Aorta (tissue), 5 donors: ENCODE measurements at places on chromosomes 4 and X. TPM values are rescaled to one million over a fixed set of nuclear protein-coding genes. Genes with fewer than 3 reads are reported as not detected.

Gene BRS3
- polyA plus RNA-seq = not detected

Gene SLC9B1
- not detected for polyA plus RNA-seq

GRCh38 chr4:181538431-181538830 lies 704.8 kb upstream of the TENM3 start:
- no peaks in the 10 kb centered on the region for H3K27me3 ChIP-seq
- H3K27ac ChIP-seq = no peak overlapping the region
- H3K4me3 ChIP-seq = no peak overlapping the region
- no peaks in the 10 kb centered on the region for H3K36me3 ChIP-seq
- no peaks in the 10 kb centered on the region for H3K4me1 ChIP-seq

Gene SERTM2
- not detected for polyA plus RNA-seq

DNA sequence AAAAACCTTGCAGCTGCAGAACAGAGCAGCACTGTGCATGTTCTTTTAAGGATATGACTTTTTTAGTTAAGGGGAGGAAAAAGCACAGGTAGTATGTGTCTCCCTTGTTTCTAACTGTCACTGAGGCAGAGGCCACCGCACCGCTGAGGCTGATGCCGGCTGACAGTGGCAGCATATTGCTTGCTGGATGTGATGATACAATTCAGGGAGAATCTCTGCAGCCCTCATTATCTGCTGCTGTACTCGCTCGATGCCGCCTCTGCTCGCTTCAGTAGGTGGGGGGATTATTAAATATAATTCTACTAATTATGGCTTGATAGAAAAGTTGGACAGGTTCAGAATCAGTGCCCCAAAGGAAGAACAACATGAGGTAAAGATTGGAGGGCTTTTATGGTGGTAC lies 378.8 kb upstream of the NOCT start:
- H3K36me3 ChIP-seq = no peaks in the 10 kb centered on the region
- H3K4me1 ChIP-seq = no peaks in the 10 kb centered on the region
- no peak for DNase-seq
- no peak overlapping the region for H3K27ac ChIP-seq

- H3K36me3 ChIP-seq = no peaks in the 10 kb centered on the region
- no peaks in the 10 kb centered on the region for H3K27me3 ChIP-seq
- peak overlapping the region; percentile 83 for H3K27ac ChIP-seq
- no peak for DNase-seq
- peak overlapping the region; percentile 28 for H3K4me3 ChIP-seq
- H3K4me1 ChIP-seq = no peaks in the 10 kb centered on the region
Measured at GRCh38 chrX:74536832-74537371, 77.5 kb downstream of the RLIM start.

GRCh38 chr4:47669946-47670345 lies 167.9 kb downstream of the CORIN start:
- no peak for DNase-seq
- H3K27me3 ChIP-seq = no peaks in the 10 kb centered on the region
- H3K36me3 ChIP-seq = no peaks in the 10 kb centered on the region
- no peak overlapping the region for H3K27ac ChIP-seq
- H3K4me1 ChIP-seq = no peaks in the 10 kb centered on the region

DNA sequence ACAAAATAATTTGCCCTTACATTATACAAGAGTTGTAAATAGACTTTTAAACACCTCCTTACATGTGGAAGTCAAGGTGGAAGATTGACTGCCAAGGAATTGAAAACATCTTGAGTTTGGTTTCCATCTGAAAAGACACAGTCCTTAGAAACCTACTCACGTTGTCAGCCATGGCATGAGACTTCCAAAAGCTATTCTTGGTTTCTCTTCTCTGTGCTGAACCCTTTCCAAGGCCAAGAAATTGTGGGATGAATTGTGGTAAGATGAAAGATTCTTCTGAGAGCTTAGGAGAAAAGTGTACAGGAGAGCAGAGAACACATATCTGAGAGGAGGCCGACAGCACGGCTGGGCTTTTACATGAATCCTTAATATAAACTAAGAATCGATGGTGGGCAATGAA lies 370.0 kb downstream of the FBXW7 start:
- DNase-seq = no peak
- no peak overlapping the region for H3K4me3 ChIP-seq
- H3K36me3 ChIP-seq = no peaks in the 10 kb centered on the region
- H3K4me1 ChIP-seq = no peaks in the 10 kb centered on the region
- H3K27ac ChIP-seq = no peak overlapping the region

GRCh38 chr4:15438939-15439524 lies 11.2 kb downstream of the C1QTNF7 start:
- no peak for DNase-seq
- H3K4me3 ChIP-seq = no peak overlapping the region
- no peaks in the 10 kb centered on the region for H3K27me3 ChIP-seq
- peaks cover 10% of the 10 kb centered on the region for H3K4me1 ChIP-seq

GRCh38 chrX:1485033-1485432 lies 32.3 kb upstream of the ASMTL start:
- no peaks in the 10 kb centered on the region for H3K4me1 ChIP-seq
- no peak overlapping the region for H3K27ac ChIP-seq
- H3K4me3 ChIP-seq = no peak overlapping the region
- no peaks in the 10 kb centered on the region for H3K36me3 ChIP-seq
- DNase-seq = peak; percentile 24
- H3K27me3 ChIP-seq = no peaks in the 10 kb centered on the region

Gene NPFFR2
- not detected for polyA plus RNA-seq

Gene ZFP42
- not detected for polyA plus RNA-seq

- no peak overlapping the region for H3K27ac ChIP-seq
- no peak for DNase-seq
- H3K27me3 ChIP-seq = no peaks in the 10 kb centered on the region
- H3K4me1 ChIP-seq = no peaks in the 10 kb centered on the region
- H3K4me3 ChIP-seq = no peak overlapping the region
Measured at GRCh38 chrX:96771486-96771885, 86.8 kb downstream of the DIAPH2 start.

Gene ETDA
- not detected for polyA plus RNA-seq

Gene TEC
- polyA plus RNA-seq = 2.2 TPM

DNA sequence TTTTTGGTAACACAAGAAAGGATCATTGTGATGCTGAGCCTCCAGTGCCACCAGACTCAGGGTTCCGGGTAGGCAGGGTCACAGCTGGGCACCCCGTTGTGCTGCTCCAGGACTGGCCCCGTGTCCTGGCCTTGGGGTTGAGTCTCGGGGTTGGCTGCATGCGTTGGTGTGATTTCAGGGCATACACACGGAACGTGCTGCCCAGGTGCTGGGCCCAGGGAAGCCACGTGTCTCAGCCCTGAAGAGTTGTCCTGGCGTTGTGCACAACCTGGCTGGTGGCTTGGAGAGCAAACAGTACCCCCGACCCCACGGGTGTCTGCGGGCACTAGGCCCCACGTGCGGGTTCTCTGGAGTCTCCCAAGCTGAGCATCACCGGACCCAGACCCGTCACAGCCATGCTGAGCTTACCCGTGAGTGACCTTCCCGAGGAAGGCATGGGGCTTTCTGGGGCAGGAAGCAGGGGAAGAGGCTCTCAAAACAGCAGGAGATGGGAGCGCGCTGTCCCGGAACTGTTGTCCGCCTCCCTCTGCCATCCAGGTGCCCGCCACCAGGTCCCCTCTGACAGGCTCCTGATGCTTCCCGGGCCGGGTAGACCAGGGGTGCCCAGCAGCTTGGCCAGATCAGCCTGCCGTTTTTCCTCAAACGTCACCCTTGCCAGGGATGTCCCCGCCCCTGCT lies 66.1 kb upstream of the ENPP6 start:
- H3K27ac ChIP-seq = no peak overlapping the region
- DNase-seq = no peak
- H3K27me3 ChIP-seq = no peaks in the 10 kb centered on the region
- H3K36me3 ChIP-seq = no peaks in the 10 kb centered on the region
- H3K4me3 ChIP-seq = no peak overlapping the region

Gene TRPC3
- polyA plus RNA-seq = not detected

- H3K27me3 ChIP-seq = no peaks in the 10 kb centered on the region
- no peak for DNase-seq
- no peaks in the 10 kb centered on the region for H3K4me1 ChIP-seq
- H3K27ac ChIP-seq = no peak overlapping the region
- no peaks in the 10 kb centered on the region for H3K36me3 ChIP-seq
Measured at GRCh38 chrX:143002206-143002605, 23.5 kb upstream of the SPANXN4 start.

- H3K27me3 ChIP-seq = no peaks in the 10 kb centered on the region
- no peaks in the 10 kb centered on the region for H3K36me3 ChIP-seq
- no peak overlapping the region for H3K4me3 ChIP-seq
Measured at GRCh38 chr4:119105605-119106004, 30.0 kb upstream of the MYOZ2 start.

- H3K36me3 ChIP-seq = no peaks in the 10 kb centered on the region
- no peaks in the 10 kb centered on the region for H3K27me3 ChIP-seq
- DNase-seq = no peak
- no peak overlapping the region for H3K4me3 ChIP-seq
- H3K4me1 ChIP-seq = no peaks in the 10 kb centered on the region
Measured at GRCh38 chr4:117811731-117812130, 222.6 kb upstream of the NDST3 start.

DNA sequence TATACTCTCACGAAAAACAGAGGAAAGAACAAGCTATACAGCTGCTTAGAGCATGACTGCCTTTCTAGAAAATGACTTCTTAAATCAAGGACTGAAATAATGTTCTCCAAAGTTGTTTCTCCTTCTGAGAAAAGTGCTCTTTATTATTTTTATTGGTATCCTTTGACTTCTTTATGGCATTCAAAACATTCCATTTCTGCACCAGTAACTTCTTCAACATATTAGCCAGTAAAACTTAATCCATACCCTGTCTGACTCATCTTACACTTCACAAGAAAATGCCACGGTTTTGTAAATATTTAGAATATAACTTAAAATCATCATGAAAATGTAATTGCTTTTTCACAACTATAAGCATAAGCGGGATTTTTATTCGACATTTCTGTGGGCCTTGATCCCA lies 180.4 kb downstream of the NR3C2 start:
- no peak for DNase-seq
- H3K27ac ChIP-seq = no peak overlapping the region
- no peak overlapping the region for H3K4me3 ChIP-seq
- no peaks in the 10 kb centered on the region for H3K36me3 ChIP-seq
- H3K27me3 ChIP-seq = no peaks in the 10 kb centered on the region
- no peaks in the 10 kb centered on the region for H3K4me1 ChIP-seq

Gene CFAP99
- polyA plus RNA-seq = not detected

GRCh38 chrX:5936438-5936837 lies 292.2 kb downstream of the NLGN4X start:
- H3K4me3 ChIP-seq = no peak overlapping the region
- no peaks in the 10 kb centered on the region for H3K27me3 ChIP-seq
- no peak for DNase-seq
- H3K36me3 ChIP-seq = no peaks in the 10 kb centered on the region
- peaks cover 3% of the 10 kb centered on the region for H3K4me1 ChIP-seq

DNA sequence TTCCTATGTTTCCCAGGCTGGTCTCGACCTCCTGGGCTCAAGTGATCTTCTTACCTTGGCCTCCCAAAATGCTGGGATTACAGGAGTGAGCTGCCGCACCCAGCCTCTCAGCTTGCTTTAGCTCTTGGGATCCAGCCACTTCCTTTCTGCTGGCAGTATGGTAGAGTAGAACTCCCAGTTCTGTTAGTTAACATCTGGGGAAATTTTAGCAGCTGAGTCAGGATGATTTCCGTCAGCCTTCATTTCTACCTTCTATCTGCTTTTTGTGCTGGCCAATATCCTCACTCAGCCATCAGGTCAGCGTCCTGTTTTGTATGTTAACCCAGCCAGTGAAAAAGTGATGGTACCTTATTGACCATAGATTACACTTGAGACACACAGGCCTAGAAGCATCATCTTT lies 59.3 kb upstream of the GPC4 start:
- no peak for DNase-seq
- H3K36me3 ChIP-seq = no peaks in the 10 kb centered on the region
- no peak overlapping the region for H3K27ac ChIP-seq
- no peaks in the 10 kb centered on the region for H3K27me3 ChIP-seq
- no peak overlapping the region for H3K4me3 ChIP-seq
- no peaks in the 10 kb centered on the region for H3K4me1 ChIP-seq

- no peaks in the 10 kb centered on the region for H3K4me1 ChIP-seq
- H3K27ac ChIP-seq = no peak overlapping the region
- no peaks in the 10 kb centered on the region for H3K36me3 ChIP-seq
- no peak for DNase-seq
- no peak overlapping the region for H3K4me3 ChIP-seq
Measured at GRCh38 chr4:125801373-125801772, 486.6 kb downstream of the FAT4 start.

GRCh38 chr4:8070736-8071718 lies 87.6 kb downstream of the ABLIM2 start:
- H3K36me3 ChIP-seq = no peaks in the 10 kb centered on the region
- H3K27ac ChIP-seq = no peak overlapping the region
- peak; percentile 71 for DNase-seq
- H3K27me3 ChIP-seq = no peaks in the 10 kb centered on the region
- no peaks in the 10 kb centered on the region for H3K4me1 ChIP-seq
- H3K4me3 ChIP-seq = no peak overlapping the region

Gene TRPC5OS
- not detected for polyA plus RNA-seq

GRCh38 chrX:112818114-112819007 lies 22.3 kb downstream of the AMOT start:
- H3K4me1 ChIP-seq = no peaks in the 10 kb centered on the region
- H3K4me3 ChIP-seq = no peak overlapping the region
- no peaks in the 10 kb centered on the region for H3K27me3 ChIP-seq
- no peak for DNase-seq

- DNase-seq = no peak
- no peak overlapping the region for H3K27ac ChIP-seq
- H3K4me3 ChIP-seq = no peak overlapping the region
- H3K36me3 ChIP-seq = no peaks in the 10 kb centered on the region
- H3K4me1 ChIP-seq = no peaks in the 10 kb centered on the region
Measured at GRCh38 chrX:65578346-65578745, 43.8 kb upstream of the LAS1L start.

DNA sequence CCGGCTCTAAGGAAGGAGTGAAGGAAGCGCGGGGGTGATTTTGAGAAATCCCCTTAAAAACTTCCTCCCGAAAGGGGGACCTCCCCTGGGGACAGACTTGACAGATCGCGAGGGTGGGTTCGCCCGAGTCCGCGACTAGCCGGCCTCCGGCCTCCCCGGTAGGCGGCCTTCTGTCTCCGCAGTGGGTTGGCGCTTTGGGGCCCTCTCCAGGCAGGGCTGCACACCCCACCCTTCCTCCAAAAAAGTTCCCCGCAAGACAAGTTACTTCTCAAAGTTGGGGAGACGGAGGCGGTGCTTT lies 24.8 kb downstream of the HOPX start:
- no peaks in the 10 kb centered on the region for H3K4me1 ChIP-seq
- no peaks in the 10 kb centered on the region for H3K27me3 ChIP-seq
- H3K4me3 ChIP-seq = no peak overlapping the region

GRCh38 chr4:112287258-112287989 lies 1.7 kb upstream of the TIFA start:
- H3K4me3 ChIP-seq = no peak overlapping the region
- no peaks in the 10 kb centered on the region for H3K36me3 ChIP-seq
- DNase-seq = no peak

DNA sequence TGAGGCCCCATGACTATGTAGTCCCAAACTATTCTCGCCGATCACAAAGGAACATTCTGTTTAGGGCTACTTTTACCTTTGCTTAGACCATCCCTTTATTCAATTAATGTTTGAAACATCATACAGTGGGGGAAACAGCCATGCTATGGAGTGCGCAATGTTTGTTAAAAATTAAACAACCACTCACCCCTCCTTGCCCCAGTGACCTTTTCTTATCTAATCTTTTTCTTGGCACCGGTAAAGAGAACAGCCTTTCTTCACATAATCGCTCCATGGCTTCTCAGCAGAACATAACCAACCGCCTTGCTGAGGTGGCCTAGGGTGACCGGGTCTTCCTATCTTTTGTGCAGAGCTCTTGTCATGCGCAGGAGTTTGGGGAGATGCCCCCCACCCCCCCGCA lies 152.6 kb downstream of the VCX3A start:
- no peak overlapping the region for H3K27ac ChIP-seq
- no peak overlapping the region for H3K4me3 ChIP-seq
- DNase-seq = no peak
- no peaks in the 10 kb centered on the region for H3K36me3 ChIP-seq
- H3K27me3 ChIP-seq = no peaks in the 10 kb centered on the region

Gene PRDM5
- polyA plus RNA-seq = 4.6 TPM
